ENCODE measurements at places on chromosomes 5 and 9.

DNA sequence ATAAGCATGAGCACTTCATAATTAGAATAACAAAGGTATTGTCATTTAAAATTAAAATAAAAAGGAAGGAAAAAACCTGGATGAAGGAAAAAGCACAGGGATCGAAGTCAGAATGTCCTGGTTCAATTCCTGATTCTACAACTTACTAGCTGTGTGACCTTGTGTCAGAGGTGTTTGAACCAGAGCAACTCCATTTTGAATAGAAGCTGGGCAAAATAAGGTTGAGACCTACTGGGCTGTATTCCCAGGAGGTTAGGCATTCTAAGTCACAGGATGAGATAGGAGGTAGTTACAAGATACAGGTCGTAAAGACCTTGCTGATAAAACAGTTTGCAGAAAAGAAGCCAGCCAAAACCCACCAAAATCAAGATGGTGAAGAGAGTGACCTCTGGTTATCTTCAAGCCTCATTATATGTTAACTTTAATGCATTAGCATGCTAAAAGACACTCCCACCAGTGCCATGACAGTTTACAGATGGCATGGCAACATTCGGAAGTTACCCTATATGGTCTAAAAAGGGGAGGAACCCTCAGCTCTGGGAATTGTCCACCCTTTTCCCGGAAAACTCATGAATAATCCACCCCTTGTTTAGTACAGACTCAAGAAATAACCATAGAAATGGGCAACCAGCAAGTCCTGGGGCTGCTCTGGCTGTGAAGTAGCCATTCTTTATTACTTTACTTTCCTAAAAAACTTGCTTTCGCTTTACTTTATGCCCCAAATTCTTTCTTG lies 412.7 kb downstream of the PIK3R1 start:
- no peak for DNase-seq

DNA sequence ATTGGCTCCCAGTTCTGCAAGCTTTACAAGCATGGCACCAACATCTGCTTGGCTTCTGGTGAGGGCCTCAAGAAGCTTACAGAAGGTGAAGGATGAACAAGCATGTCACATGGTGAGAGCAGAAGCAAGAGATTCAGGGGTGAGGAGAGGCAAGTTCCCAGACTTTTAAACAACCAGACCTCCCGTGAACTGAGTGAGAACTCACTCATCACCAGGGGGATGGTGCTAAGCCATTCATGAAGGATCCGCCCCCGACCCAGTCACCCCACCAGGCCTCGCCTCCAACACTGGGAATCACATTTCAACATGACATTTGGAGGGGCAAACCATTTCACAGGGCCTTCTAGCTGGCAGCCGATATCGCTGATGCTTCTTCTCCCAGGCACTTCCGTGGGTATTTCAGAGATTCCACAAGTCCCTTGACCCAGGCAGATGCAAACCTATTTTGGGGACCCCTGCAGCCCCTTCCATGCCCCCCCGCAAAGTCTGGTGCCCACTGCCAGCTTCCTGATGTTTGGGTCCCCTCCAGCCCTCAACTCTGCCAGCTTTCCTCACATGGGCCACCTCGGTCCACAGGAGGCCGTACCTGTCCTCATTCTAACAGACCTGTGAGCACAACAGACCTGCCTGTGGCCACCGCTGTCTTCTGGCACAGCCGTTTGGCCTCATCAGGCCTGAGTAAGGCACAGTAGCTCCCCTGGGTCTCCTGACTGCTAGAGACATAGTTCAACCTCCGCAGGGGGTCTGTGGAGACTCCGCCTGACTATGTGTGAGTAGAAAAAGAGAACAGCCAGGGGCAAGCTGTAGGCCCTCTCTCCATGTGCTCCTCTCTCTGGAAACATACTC lies 60.7 kb upstream of the ANGPTL2 start:
- DNase-seq: peak; percentile 30

DNA sequence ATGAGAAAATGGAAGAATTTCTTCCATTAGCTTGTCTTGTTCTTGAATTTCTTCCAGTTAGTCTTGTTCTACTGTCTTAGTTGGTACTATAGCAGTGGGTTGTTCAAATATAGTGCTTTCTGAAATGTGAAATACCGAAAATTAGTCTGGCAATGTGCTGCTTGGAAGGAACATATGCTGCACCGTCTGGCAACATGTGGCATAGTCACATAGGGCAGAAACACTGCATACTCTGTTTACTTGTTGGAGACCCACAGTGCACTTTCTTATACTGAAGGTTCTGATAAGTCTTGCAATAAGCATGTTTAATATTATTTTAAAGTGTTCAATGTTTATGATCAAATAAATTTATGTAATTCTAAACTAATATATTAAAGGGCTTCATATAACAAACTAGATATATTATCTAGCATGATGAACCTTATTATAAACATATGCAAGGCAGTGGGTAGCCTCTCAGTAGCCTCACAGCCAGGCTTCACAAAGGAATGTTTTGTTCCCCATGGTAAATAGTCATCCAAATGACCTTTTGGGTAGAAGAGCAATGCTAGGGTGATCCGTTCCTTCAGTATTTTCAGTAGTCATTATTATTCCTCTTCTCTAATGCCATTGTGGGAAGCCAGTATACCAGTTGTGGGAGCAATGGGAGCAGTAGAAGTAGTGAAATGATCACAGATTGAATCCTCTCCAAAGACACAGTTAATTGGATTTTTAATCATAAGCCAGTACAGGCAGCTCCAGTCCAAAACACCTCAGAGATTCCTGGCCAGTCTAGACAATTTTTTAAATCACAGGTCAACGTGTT lies 1106.7 kb downstream of the DTWD2 start:
- no peak for DNase-seq

DNA sequence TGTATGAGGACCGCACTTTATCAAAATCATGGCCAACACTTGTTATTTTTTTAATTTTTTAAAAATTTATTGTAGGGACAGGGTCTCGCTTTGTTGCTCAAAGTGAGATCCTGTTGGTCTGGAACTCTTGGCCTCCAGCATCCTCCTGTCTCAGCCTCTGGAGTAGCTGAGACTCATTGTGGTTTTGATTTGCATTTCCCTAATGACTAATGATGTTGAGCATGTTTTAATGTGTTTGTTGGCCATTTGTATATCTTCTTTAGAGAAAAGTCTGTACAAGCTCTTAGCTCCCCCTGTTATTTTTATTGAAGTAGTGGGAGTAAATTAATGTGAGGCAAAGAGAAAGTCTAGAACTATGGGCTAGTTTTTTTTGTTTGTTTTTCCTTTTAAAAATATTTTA lies 1.6 kb upstream of the RPS6 start:
- DNase-seq: no peak

GRCh38 chr9:98742325-98743280 lies 33.9 kb upstream of the GABBR2 start:
- no peak for DNase-seq

- no peak for DNase-seq
Observed at GRCh38 chr5:176612855-176613254, 2.9 kb upstream of the GPRIN1 start.

- DNase-seq: no peak
Observed at GRCh38 chr9:87138128-87139040, 191.1 kb upstream of the GAS1 start.
